H7 (cell line): ENCODE measurements at places on chromosomes 5 and 9.

DNA sequence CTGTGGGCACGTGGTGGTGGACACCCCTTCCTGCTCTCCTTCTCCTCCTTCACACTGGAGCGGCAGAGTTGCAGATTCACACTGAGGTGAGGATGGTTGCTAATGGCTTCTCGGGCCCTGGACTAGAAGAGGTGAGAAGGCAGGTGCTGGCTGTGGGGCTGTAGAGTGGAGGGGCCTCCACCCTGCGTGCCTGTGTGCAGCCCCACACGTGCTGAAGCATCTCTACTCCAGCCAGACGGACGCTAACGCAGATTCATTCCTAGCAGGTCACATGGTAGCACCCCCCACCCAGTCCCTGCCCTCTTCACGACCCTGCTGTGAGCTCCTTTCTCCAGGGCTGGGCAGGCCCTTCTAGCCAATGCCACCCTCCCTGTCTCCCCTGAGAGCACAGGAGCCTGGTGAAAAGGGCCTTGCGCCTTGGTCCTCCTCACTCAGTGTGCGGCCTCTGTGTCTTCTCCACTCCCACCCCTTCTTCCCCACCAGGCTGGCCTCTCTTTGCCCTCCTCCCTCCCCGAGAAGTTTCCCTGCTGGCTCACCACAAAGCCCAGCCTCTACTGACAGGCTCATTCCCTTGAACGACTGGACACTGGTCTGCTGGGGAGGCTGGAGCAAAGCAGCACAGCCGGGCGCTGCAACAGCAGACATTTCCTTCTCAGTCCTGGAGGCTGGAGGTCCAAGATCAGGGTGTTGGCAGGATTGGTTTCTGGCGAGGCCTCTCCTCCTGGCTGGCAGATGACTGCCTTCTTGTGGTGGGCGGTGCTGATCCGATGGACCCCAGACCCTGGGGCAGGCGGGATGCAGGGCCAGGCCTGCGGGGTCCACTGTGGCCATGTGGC, 14.2 kb downstream of the CACNA1B start:
- DNase-seq: peak; percentile 32

DNA sequence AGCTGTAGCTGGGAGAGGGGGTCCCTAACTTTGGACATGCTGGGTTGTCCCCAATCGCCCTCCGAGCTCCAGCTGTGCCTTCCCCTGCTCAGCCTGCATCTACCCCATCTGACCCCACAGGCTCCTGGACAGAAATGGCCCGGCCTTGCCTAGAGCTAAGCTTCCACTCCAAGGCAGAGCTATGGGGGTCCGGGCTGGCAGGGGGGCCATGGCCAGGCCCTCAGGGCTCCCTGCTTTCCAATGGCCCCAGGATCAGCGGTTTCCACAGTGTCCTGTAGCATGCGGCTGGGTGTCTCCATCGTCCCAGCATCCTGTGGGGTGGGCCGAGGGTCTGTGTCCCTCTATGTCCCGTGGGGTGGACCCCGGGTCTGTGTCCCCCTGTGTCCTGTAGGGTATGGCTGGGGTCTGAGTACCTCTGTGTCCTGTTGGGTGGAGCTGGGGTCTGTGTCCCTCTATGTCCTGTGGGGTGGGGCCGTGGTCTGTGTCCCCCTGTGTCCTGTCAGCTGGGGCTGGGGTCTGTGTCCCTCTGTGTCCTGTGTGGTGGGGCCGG, 130.6 kb downstream of the RXRA start:
- DNase-seq: no peak

DNA sequence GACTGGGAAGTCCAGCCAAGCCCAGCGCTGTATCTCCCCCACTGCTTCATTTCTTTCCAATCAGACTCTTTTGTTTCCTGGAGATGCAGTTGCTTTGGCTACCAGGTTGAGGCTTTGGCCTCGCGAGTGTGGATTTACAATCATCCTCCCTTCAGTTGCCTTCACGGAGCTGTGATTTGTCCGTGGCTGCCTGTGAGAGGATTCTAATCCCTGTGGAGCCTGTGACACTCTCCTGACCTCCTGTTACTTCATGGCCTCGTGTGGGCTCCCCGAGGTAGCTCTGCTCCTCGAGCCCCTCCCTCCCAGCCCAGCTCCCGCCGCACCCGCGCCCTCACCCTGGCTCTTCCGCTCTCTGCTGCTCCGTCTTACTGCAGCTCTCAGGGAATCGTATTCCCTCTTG, 107.2 kb upstream of the STC2 start:
- peak; percentile 43 for DNase-seq

DNA sequence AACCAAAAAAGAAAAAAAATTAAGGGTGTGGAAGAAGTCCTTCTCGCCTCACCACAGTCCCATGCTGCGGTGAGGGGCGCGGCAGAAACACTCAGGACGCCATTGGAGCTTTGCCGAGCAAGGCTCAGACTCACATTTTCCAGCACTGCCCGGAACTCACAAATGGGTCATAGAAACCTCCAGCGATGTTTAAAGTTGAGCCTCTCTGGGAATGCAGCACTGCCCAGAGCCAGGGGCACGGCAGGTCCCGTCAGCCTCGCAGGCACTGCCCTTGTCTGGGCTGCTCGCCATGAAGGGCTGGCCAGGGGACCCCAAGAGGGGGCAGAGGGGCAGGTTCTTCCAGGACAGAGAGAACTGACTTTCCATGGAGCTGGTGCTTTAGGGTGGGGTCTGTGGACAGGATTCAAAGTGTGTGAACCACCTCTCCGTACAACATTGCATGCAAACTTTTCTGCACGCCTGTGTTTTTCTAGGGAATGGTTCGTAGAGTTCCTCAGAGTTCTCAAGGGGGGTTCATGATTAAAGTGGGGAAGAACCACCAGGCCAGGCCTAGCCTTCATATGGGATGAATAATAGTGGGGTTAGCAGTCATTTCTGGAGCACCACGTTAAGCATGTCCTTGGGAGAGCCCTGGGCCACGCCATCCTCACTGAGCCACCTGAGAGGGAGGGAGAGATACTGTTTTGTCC, 38.4 kb downstream of the PRRX2 start:
- no peak for DNase-seq

DNA sequence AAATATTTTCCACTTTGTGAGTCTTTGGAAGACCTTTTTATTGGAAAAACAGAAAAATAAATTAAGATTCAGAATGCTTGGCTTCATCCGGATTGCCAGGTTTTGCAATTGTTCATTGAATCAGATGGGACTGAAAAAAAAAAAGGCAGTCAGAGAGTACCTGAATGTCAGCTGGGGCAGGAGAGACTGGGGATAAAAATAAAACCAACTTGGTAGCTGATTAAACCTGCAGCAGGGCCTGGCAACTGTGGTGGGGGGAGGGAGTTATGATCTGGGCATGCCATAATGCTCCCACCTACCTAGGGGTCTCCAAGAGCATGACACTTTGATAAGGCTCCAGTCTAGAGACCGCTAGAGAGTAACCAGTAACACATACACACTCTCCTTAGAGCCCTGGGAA, 454.4 kb downstream of the DTWD2 start:
- no peak for DNase-seq

DNA sequence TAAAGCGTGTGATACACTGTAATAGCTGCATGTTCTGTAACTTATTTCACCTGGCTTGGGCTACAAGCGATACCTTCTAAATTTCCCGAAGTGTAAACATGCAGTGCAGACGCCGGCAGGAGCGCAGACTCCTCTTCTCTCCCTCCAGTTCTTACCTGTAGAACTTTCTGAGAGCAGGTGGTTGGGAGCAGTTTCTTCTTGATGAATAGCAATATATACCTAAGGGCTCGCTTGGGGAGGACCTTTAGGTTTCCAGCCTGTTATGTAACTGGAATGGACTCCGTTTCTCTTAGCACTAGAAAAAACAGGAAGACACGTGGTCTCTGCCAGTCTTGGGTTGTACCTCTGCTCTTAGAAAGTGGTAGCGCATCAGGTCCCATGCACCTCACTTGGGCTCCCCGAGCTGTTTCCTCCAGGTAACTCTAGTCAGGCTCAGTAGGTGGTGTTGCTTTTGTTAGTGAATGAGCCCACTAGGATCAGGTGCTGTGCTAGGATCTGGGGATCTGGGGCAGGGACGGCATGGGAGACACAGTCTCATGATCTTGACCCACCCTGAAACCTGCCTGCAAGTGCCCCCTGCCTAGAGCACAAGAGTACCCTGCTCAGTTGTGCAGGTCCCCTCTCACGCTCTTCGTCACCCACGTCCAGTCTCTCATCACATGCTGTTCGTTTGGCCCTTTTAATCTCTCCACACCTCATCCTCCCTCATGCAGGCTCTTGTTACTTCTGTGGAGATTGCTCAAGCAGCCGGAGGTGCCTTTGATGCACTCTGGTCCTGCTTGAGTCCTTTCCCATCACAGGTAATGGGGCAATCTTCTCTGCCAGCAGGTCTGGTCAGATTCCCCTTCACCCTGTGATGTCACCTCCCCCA, 2.8 kb downstream of the TENT4A start:
- DNase-seq: peak; percentile 20

GRCh38 chr5:143186623-143187022, 216.9 kb downstream of the NR3C1 start:
- no peak for DNase-seq

- peak; percentile 78 for DNase-seq
Observed at GRCh38 chr9:121498487-121499176, 1.0 kb downstream of the GGTA1 start.

DNA sequence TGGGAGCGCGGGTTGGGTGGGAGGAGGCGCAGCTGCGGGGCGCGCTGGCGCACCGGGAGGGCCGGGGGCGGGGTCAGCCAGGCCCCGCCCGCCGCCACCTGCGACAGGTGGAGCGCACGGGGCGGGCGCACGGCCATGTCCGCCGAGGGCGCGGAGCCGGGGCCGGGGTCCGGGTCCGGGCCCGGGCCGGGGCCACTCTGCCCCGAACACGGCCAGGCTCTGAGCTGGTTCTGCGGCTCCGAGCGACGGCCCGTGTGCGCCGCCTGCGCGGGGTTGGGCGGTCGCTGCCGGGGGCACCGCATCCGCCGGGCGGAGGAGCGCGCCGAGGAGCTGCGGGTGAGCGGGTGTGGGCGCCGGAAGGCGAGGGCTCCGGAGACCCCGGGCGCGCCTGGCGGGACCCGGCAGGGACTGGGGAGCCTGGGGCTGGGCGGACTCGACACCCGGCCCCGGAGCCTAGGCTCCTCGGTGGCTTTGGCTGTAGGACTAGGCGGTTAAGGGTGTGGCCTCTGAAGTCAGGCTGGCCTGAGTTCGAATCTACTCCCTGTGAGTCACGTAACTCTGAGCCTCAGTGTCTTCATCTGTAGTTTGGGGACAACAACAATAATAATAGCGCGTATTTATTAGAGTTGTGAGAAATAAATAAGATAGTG, at the start of gene BSPRY:
Gene BSPRY, plus strand, starts transcription at position 97 of the 650 bp plus-strand sequence. Its CDS starts 39 bp downstream, at position 136.
- peak; percentile 95 for DNase-seq

GRCh38 chr9:119859128-119859527, 489.9 kb upstream of the BRINP1 start:
- no peak for DNase-seq

- DNase-seq: no peak
Observed at GRCh38 chr9:71941998-71942567, 30.6 kb downstream of the C9orf85 start.

DNA sequence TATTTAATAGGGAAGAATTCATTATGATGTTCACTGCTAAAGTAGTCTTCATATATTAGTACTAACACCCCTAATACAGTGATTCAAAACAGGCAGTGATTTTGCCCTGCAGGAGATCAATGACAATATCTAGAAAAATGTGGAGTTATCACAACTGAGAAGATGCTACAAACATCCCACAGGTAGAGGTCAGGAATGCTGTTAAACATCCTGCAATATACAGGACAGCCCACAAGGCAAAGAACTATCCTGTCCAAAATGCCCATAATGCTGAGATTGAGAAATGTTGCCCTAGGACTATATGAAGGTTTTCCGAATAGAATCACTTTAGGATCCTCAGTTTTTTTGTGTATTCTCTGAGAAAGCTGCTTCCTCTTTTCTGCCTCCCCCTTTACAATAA, 15.3 kb downstream of the RORB start:
- DNase-seq: no peak

GRCh38 chr9:128731093-128731492, 7.2 kb upstream of the ZDHHC12 start:
- DNase-seq: no peak

- no peak for DNase-seq
Observed at GRCh38 chr5:173028811-173029327, 27.3 kb upstream of the CREBRF start.

GRCh38 chr5:141402553-141403243, at the start of gene PCDHGA9:
TSS of gene PCDHGA9 (plus strand) at chr5:141402778. CDS start at chr5:141402953, 175 bp downstream.
- peak; percentile 78 for DNase-seq

GRCh38 chr9:72119853-72120252, 29.4 kb upstream of the GDA start:
- DNase-seq: no peak

DNA sequence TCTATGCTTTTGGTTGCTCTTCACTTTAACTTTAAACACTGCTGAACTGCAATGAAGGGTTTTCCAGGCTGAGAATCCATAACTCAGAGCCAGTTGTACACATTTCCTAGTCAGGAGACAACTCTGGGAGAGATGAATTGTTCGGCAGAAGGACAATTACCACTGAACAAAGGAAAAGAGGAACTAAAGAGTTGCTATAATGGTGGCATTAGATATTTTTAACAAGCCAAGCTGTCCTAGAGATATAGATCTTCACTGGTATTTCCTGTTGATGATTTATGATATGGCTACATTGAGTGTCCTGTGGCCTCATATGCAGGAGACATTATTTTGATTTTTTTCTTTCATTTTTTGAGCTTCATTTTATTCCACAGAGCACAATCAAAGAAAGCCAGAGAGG, 219.1 kb upstream of the PCSK5 start:
- no peak for DNase-seq

DNA sequence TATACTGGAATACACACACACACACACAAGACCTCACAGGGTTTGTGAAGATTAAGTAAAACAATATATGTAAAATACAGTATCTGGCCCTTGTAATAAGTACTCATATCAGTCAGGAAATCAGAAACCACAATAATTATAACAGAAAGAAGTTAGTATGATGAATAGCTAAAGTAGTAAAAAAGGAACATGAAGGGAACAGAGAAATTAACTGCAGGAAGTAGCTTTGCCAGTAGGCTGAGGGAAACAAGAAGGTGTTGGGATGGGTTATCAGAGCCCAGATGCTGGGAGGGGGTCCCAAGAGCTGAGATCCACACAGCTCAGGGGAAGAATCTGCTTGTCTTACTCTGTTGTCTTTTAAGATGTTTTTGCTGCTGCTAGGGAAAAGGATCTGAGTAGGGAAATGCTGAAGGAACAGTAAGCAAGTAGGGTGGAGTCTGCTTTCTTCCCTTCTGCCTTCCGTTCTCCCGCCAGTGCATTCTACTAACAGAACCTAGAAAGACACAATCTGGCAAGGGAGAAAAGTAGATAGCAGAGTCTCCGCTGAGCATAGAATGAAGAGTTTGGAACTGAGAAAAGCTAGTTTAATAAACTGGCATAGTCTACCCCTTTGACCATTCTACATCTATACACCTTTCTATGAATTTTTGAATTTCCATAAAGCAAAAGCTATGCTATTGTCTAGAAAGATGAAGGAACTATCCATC, 55.3 kb upstream of the ALDH1A1 start:
- DNase-seq: no peak

GRCh38 chr9:69174616-69175463, 763 bp downstream of the TJP2 start:
- peak; percentile 70 for DNase-seq

- DNase-seq: no peak
Observed at GRCh38 chr5:178555005-178555404, 35.2 kb downstream of the COL23A1 start.
